ENCODE measurements at places on chromosomes 16 and 17.
A peak's percentile ranks its signal among the peaks of the same experiment; 100 is the strongest.

- DNase-seq = no peak
Observed at GRCh38 chr17:64245218-64246145, 17.6 kb downstream of the TEX2 start.

DNA sequence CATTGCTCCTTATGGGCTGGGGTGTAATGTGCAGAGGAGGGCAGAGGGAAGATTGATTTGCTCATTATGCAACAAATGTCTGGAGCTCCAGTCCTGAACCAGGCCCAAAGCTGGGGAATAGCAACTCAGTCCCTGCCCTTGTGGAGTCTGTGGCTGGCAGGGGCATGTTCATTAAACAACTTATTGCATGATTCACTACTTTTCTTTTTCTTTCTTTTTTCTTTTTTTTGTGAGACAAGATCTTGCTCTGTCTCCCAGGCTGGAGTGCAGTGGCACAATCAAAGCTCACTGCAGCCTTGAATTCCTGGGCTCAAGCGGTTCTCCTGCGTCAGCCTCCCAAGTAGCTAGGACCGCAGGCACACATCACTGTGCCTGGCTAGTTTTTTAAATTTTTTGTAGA lies 23.1 kb downstream of the MSI2 start:
- no peak for DNase-seq

DNA sequence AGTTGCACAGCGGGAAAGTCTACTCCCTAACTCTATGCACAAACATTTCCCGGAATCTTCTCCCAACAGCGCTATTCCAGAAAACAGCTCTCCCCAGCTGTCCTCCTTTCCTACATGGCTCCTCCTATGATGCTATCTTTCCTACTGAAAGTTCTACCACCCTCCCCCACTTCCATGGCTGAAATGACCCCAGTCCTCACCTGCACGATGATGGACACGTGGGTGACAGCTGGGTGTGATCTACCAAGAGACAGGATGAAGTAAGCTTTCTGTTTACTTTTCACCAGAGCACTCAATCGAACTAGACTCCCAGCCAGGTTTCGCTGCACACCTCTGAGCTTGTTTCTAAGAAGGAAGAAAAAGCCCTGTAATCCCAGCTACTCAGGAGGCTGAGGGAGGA lies 10.7 kb downstream of the CTC1 start:
- DNase-seq = no peak

GRCh38 chr16:7270823-7271222 lies 61.8 kb upstream of the RBFOX1 start:
- DNase-seq = no peak

- no peak for DNase-seq
Observed at GRCh38 chr17:81994593-81995462, 17.4 kb downstream of the ASPSCR1 start.

DNA sequence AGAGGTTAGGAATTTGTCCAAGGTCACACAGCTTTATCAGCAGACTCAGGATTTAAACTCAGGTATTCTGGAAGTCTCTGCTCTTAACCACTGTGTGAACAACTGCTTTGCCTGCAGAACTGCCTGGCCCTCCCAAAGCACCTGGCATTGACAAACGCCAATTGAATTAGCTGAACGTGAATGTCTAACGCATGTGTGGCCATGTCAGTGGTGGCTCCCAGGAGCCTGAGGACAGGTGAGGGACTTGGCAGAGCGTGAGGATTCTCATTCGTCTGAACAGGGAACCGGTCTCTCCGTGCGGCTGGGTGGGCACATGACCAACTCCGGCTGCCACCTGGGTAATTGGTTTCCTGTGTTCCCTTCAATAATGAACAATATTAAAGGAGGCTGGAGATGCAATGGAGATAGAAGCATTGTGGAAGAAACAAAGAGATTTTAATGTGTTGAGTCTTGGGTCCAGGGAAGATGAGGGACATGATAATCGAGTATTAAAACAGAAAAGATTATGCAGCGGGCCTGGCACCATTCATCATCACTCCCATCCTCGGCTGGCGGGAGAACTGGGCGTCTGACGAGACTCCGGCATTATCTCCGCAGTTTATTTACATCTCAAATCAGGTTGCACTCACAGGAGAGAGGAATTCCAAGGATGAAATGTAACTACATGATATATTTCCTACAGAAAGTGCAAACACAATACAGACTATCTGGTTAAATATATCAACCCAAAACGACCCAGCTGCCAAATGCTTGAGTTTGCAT lies 113.5 kb downstream of the NPIPB5 start:
- DNase-seq = no peak

DNA sequence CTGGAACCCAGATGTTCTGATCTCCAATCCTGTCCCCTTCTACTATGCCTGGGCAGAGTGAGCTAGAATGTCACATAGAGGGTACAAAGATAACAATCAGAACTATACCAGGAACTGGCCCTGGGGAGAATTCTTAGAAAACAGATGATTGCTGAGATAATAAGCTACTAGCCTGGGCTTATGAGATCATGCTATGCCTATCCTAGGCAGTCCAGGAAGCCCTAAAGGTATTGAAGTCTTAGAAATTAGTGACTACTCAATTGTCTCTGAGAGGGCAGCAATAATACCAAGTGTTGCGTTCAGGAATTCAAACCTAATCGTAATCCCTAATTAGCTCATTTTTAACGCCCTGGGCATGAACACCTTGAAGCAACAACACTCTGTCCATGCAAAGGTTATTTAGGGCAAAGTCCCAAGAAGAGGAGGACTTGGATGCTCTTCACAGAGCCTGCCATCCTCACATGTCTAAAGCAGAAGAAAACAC lies 77.1 kb downstream of the MMD start:
- DNase-seq = no peak

DNA sequence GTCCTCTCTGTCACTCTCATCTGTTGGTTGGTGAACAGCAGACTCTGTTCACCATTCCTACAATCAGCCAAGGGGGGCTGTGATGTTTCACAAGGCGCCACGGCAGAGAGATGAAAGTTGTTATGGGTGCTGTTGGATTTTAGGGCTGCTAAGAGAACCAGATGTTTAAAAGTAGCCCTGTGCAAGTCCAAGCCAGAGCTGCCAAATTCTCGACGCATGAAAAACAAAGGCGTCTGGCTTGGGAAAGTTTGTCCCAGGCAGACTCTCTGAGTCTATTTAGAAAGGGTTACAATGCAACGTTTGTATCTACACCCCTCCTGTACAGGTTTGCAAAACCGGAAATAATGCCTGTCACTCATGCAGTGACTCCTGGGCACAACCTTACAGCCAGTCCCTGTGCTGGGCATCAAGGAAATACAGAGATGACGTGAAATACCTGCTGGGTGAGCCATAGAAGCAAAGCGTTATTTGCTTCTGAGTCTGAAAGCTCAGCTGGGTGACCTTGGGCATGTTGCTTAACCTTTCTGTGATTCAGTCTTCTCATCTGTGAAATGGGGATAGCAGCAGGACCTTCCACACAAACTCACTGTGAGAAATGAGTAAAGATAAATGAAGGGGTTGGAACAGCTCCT lies 74.8 kb downstream of the XYLT1 start:
- no peak for DNase-seq

GRCh38 chr17:48550502-48551213 lies 5.7 kb upstream of the HOXB2 start:
- DNase-seq = no peak

DNA sequence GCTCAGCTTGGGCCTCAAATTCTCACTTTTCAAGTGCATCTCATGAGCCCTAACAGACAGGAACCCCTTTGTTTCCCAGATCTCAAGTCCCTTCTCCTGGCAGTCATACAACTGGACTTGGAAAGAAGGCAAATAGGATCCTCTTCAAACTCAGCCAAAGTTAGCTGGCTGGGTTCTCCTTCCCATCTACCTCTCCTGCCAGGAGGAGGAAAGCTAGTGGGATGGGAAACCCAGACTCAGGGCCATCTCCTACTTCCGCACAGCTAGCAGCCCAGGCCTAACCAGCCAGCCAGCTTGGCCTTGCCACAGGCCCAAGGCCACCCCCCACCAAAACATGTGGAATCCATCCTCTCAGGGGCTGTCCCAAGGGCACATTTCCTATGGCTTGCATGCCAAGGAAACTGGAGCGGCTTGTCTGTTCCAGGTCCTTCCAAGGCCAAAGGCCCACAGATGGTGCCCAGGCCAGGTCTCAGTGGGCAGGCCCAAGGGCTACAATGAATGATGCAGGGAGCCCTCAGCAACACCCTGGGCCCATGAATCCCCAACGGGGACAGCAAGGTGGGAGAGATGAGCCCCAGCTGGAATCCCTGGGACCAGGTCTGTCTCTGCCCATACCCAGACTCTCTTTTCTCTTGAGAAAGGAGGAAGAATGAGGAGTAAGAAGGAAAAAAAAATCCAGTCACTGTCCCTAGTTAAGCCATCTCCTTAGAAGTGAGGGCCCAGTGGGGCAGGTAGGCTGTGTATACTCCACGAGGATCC lies 1.7 kb downstream of the SMARCD2 start:
- no peak for DNase-seq

GRCh38 chr16:4924593-4925292 lies 12.2 kb downstream of the PPL start:
- DNase-seq = no peak

DNA sequence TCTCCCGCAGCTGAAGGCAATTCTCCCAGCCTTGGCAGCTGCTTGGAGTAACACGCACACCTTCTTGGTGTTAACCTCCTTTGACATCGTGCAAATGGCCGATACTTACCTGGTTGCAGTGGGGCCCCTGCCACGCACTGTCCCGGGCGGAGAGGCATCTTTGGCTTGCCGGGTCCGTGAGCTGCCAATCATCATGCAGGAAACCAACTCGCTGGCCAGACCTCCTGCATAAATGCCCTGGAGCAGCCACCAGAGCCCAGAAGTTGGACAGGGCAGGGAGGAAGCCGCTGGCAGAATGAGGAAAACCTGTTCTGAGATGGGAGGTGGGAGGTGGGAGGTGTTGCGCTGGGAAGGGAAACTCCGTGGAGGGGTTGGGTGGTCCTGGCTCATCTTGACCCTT lies 41.7 kb upstream of the CREBBP start:
- DNase-seq = no peak

DNA sequence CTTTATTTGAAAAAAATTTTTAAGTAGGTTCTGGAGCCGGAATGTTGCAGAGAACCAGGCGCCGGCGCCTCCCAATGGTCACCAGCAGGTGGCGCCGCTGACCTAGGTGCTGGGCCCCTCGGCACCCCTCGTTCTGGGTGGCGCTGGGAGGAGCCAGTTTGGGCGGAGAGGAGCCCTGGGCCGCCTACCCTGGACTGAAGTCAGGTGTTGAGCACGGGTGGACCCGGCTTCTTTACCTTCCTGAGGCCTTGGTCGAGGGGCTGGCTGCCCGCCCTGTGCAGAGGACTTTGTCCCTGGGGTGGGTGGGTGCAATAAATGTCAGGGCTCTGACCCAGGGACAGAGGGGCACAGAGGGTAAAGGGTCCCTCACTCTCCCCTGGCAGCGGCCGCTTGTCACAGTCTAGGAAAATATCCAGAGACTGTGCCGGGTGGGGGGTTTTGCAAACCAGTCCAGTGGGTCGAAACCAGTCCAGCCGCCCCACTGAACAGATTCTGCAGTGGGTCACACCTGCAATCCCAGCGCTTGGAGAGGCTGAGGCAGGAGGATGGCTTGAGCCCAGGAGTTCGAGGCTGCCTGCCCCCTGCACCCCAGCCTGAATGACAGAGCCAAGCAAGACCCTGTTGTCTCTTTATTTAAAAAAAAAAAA lies 30.1 kb upstream of the TNFRSF13B start:
- peak; percentile 68 for DNase-seq

GRCh38 chr17:43597624-43598356 lies 51.6 kb upstream of the ETV4 start:
- no peak for DNase-seq

DNA sequence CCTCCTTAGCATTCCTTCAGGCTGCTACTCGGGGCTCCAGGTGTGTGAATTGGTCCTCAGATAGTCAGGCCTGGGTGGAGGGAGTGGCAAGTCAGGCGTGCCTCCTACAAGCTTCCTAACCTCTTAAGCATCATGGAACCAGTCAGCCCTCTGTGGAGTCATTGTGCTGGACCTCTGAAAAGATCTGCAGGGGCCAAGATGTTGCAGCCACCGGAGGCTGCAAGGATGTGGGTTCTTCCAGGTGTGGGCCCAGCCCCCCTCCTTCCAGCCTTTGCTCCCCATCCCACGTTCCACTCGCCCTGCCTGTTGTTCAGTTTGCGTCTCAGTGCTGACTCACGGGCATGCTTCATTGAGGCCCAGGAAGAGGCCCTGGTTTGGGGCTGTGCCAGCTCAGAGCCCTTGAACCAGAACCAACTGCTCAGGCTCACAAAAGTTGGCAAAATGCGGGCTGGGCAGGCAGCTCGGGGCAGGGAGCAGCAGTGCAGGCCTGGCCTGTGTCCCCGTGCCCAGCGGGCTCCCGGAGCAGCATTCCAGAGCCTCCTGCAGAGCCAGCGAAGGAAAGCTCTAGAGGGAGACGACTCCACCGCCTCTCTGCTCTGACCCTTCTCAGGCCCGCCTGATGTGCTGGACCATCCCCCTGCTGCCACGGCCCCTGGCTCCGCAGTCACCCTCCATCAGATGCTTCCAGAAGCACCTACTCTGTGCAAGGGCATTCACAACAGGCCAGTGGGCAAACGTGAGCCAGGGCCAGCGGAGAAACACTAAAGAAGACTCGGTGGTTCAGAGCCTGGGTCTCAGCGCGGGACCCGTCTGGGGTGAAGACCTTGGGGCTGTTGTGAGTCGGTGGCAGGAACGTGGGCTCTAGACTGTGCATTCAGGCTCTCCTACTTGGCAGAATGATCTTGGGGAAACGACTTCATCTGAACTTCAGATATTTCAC lies 7.5 kb downstream of the LDHD start:
- no peak for DNase-seq

- no peak for DNase-seq
Observed at GRCh38 chr17:19247473-19247872, 10.3 kb downstream of the EPN2 start.

DNA sequence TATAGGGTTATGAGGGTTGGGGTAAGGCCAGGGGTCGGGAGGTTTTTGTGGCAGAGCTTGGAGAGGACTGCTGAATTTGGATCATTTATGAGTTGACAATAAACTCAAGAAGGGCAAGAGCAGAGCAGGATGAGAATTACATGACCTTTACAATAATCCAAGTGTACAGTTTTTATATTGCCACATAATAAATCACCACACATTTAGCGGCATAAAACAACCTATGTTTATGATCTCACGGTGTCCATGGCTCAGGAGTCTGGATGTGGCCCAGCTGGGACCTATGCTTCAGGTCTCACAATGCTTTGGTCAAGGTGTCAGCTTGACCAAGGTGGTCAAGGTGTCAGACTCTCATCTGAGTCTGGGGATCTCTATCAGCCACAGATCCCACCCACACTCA lies 118.3 kb upstream of the WSCD1 start:
- DNase-seq = no peak

DNA sequence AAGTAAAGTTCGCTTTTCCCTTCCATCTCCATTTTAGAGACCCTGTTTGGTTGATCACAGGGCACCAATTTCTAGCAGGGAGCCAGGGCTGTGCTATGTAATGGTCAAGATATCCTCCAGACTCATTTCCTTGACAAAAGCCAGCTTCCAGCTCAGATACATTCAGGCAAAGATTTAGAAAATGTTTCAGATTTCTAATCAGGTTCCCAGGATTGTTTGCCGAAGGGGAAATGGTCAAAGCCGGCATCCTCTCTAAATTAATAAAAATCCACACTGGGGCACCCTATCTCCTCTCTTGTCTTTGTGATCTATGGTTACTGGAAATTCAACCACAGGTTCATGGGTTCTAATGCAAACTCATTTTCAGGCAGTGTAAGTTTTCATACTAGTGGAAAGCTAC lies 686.8 kb upstream of the KIF2B start:
- DNase-seq = no peak

- no peak for DNase-seq
Observed at GRCh38 chr16:61547626-61548025, 488.6 kb downstream of the CDH8 start.
